ENCODE measurements at places on chromosomes 2 and 18.

DNA sequence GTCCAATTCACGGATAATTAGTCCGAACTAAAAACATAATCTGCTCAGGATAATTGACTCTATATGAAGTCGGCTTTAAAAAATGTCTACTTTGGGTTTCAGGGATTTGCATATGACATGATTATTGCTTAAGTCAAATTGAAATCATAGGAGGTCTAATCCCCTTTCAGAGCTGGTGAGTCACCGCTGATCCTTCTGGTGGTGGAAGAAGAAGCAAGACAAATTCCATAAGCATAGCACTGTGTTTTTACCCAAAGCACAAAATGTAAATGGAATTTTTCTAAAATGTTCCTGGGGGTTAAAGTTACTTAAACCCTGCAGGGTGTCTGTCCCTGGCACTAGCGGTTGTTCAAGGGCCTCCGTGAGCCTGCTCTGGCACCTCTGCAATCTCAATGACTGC is 460.2 kb downstream of the LRATD1 start:
- no peak overlapping the region for H3K27ac ChIP-seq
- no peaks in the 10 kb centered on the region for H3K4me1 ChIP-seq
- H3K4me3 ChIP-seq: no peak overlapping the region
- DNase-seq: no peak
- no peaks in the 10 kb centered on the region for H3K27me3 ChIP-seq

GRCh38 chr2:105814291-105814940 is 69.7 kb downstream of the NCK2 start:
- no peaks in the 10 kb centered on the region for H3K27me3 ChIP-seq
- no peak for DNase-seq
- H3K27ac ChIP-seq: no peak overlapping the region
- peaks cover 27% of the 10 kb centered on the region for H3K4me1 ChIP-seq

GRCh38 chr2:62197011-62197924 is 1.4 kb downstream of the B3GNT2 start:
- H3K36me3 ChIP-seq: no peaks in the 10 kb centered on the region
- no peaks in the 10 kb centered on the region for H3K27me3 ChIP-seq
- H3K27ac ChIP-seq: peak overlapping the region; percentile 91
- peak overlapping the region; percentile 90 for H3K4me3 ChIP-seq

GRCh38 chr2:238722181-238722580 is 125.7 kb upstream of the TWIST2 start:
- no peaks in the 10 kb centered on the region for H3K4me1 ChIP-seq
- H3K36me3 ChIP-seq: no peaks in the 10 kb centered on the region
- no peak overlapping the region for H3K27ac ChIP-seq
- H3K27me3 ChIP-seq: no peaks in the 10 kb centered on the region
- no peak for DNase-seq

GRCh38 chr2:12948961-12949353 is 232.2 kb downstream of the TRIB2 start:
- no peaks in the 10 kb centered on the region for H3K27me3 ChIP-seq
- H3K27ac ChIP-seq: no peak overlapping the region
- no peaks in the 10 kb centered on the region for H3K4me1 ChIP-seq
- DNase-seq: no peak
- no peaks in the 10 kb centered on the region for H3K36me3 ChIP-seq

DNA sequence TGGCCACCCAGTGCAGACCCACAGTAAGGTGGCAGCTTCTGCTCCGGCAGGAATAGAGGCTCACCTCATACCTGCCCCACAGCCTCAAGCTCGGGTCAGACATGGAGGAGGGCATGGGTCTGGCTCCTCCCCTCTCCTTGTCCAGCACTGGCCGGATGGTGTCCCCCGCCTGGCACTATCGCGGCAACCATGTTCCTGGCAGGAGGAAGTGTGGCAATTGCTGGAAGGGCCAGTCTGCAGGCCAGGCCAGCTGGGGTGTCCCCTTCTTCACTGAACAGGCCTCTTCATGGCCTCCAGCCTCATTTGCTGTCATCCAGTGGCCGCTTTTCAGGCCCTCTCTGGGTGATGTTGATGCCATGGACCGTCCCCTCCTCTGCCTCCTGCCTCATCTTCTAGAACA is 41.4 kb upstream of the SMAD7 start:
- H3K27ac ChIP-seq: peak overlapping the region; percentile 72
- no peak overlapping the region for H3K4me3 ChIP-seq
- no peak for DNase-seq
- no peaks in the 10 kb centered on the region for H3K27me3 ChIP-seq
- H3K36me3 ChIP-seq: no peaks in the 10 kb centered on the region

GRCh38 chr2:201949181-201949926 is 84.3 kb upstream of the FZD7 start:
- H3K27ac ChIP-seq: no peak overlapping the region
- no peaks in the 10 kb centered on the region for H3K27me3 ChIP-seq
- no peaks in the 10 kb centered on the region for H3K36me3 ChIP-seq
- H3K4me3 ChIP-seq: no peak overlapping the region
- H3K4me1 ChIP-seq: no peaks in the 10 kb centered on the region

DNA sequence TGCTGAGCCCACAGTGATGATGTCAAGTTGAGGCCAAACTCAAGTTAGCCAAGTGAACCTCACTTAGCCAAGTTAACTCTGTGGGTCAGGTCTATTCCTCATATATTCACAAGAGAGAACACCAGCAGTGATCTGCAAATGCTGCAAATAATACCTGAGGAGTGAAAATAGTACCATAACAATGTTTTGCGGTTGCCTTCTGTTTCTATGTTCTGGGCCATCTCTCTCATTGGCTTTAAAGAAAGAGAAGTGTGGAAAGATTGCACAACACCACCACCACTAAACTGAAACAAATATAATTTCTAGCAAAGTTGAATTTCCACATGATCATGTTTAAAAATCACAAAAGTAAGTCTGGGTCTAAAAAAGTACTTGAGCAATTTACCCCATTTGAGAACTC is 211.1 kb upstream of the GALNT5 start:
- H3K4me1 ChIP-seq: no peaks in the 10 kb centered on the region
- DNase-seq: no peak
- H3K4me3 ChIP-seq: no peak overlapping the region
- no peaks in the 10 kb centered on the region for H3K36me3 ChIP-seq
- H3K27me3 ChIP-seq: no peaks in the 10 kb centered on the region
- no peak overlapping the region for H3K27ac ChIP-seq

GRCh38 chr2:141311430-141311829 is 819.4 kb downstream of the LRP1B start:
- no peak for DNase-seq
- H3K36me3 ChIP-seq: no peaks in the 10 kb centered on the region
- H3K4me1 ChIP-seq: no peaks in the 10 kb centered on the region
- no peak overlapping the region for H3K27ac ChIP-seq
- no peak overlapping the region for H3K4me3 ChIP-seq

DNA sequence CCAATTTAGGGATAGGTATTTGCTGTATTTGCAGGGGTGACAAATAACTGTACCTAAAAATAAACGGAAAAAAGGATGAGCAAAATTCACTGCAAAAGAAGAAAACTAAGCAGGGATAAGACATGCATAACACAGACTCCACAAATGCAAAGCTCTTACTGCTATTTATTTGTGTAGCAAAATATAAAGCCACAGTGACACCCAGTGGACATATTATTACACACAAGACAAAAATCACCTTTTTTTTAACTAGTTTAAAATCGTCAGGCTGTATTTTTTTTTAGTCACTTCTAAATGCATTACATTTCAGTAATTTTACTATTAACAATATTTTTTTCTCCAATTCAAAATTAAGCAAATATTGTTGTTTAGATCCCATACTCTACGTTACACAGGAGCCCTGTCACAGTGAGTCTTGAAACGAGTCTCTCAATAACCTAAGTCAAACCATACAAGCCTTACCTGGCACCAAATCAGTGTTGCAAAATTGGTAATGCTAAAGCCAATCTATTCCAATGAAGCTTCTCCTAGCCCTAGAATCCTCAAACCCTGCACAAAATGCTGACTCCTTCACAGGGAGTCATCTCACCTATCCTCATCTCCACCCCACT is 23.7 kb downstream of the METTL4 start:
- peaks cover 5% of the 10 kb centered on the region for H3K36me3 ChIP-seq
- H3K27ac ChIP-seq: no peak overlapping the region
- H3K27me3 ChIP-seq: no peaks in the 10 kb centered on the region

DNA sequence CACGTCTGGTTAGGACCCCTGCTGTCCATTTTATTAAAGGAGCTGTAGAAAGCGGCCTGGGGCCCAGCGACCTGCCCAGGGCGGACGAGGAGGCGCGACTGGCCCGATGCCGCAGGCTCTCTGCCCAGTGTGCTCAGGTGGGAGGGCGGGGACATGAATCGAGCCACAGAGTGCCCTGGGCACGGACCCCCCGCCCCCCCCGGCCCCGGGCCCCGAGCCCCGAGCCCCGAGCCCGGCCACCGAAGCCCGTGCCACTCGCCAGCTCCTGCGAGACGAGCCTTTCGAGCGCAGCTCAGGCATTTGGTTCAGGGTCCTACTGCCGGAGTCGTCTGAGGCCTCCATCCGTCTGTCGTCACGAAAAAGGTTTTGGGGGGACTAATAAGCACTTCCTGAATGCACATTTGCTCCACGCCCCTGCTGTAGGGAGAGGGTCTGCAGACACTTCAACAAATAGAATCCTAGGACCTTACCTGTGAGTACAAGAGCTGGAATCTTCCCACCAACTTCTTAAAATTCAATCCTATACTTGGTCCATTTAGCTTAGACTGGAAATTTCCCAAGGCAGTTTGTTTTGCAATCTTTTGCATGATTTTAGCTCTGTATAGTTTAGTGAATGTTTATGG is 602 bp upstream of the ADAM17 start:
- no peaks in the 10 kb centered on the region for H3K27me3 ChIP-seq

GRCh38 chr2:34627003-34627402 is 1027.9 kb upstream of the FAM98A start:
- DNase-seq: no peak
- H3K4me3 ChIP-seq: no peak overlapping the region
- no peaks in the 10 kb centered on the region for H3K4me1 ChIP-seq
- H3K27me3 ChIP-seq: no peaks in the 10 kb centered on the region
- no peaks in the 10 kb centered on the region for H3K36me3 ChIP-seq

DNA sequence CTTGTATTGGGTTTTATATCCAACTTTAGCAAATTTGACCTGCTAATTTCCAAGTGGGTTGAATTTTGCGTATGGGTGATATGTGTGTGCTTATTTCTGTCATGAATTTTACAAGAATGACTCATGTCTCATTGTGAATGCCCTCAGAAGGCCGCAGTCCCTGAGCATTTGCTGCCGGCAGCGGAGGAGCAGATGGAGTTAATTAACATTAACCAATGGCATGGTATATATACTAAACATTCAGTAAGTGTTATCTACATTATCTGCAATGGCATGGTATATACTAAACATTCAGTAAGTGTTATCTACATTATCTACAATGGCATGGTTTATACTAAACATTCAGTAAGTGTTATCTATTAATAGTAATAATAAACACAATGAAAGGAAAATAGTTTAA is 90.1 kb downstream of the DOK6 start:
- no peaks in the 10 kb centered on the region for H3K36me3 ChIP-seq
- no peak overlapping the region for H3K4me3 ChIP-seq
- H3K27me3 ChIP-seq: no peaks in the 10 kb centered on the region
- no peaks in the 10 kb centered on the region for H3K4me1 ChIP-seq
- H3K27ac ChIP-seq: no peak overlapping the region
- DNase-seq: no peak

GRCh38 chr2:3503483-3503882 is 15.8 kb downstream of the ADI1 start:
- no peak for DNase-seq
- H3K27me3 ChIP-seq: no peaks in the 10 kb centered on the region
- H3K4me3 ChIP-seq: no peak overlapping the region
- H3K27ac ChIP-seq: no peak overlapping the region
- peaks cover 40% of the 10 kb centered on the region for H3K36me3 ChIP-seq
- no peaks in the 10 kb centered on the region for H3K4me1 ChIP-seq

DNA sequence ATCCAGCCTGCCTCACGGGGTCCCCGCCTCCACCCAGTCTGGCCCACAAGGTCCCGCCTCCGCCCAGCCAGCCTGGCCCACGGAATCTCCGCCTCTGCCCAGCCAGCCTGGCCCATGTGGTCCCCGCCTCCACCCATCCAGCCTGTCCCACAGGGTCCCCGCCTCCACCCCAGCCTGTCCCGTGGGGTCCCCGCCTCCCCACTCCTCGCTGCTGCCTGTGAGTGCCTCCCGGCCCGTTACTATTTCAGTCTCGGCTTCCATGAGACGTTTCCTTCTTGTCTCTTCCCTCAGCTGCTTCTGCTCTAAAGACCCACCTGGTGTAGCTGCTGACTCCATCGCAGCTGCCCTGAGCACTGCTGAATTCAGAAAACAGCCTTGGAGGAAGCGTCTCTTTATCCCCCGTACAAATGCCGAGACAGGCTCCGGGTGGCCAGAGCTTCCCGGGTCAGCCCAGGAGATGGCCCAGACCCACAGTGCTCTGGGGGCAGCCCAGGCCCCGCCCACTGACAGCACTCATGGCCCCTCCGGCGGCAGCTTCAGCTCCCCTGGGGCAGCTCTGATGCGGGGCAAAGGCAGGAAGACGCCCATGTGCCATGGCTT is 69.8 kb downstream of the NFATC1 start:
- no peak overlapping the region for H3K4me3 ChIP-seq
- no peak for DNase-seq
- peaks cover 77% of the 10 kb centered on the region for H3K36me3 ChIP-seq
- H3K4me1 ChIP-seq: no peaks in the 10 kb centered on the region

DNA sequence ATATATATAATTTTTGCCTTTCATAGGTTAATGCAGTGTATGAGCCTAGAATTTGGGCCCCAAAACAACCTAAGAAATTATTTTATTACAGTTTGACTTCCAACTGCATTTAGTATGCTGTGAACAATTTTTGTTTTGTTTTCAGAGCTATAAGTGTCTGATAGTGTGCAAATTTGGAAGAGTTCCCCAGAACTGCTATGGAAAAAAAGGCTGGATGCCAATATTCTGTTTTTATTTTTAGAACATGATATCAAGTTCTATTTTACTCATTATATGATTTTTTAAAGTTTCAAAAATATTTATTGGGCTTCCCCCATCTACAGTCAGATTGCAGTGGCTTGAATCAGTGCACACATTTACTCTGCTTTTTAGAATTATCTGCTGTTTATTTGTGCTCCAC is 42.6 kb downstream of the MRPS9 start:
- DNase-seq: no peak
- H3K27ac ChIP-seq: no peak overlapping the region
- H3K4me3 ChIP-seq: no peak overlapping the region
- peaks cover 2% of the 10 kb centered on the region for H3K36me3 ChIP-seq
- H3K4me1 ChIP-seq: peaks cover 6% of the 10 kb centered on the region
- no peaks in the 10 kb centered on the region for H3K27me3 ChIP-seq

DNA sequence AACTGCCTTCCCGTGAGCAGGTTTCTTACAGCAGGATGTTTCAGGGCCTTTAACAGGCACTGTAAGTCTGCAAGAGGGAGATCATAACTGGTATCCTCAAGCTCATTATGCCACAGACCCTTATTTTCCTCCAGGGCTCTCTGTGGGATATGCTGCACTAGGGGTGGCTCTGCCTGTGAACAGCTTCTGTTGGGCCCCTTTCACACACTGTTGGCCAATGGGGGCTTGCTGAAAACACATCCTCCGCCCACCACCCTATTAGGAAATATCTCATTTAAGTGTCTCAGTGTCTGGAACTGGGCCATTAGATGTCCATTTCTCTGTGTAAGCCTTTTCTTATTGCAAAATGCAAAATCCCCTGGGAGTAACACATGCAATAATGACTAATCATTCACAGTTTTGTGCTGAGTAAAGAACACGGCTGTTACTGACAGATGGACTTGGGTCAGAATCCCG is 414.3 kb upstream of the HS6ST1 start:
- no peaks in the 10 kb centered on the region for H3K36me3 ChIP-seq
- no peak overlapping the region for H3K4me3 ChIP-seq
- no peak for DNase-seq
- H3K27me3 ChIP-seq: no peaks in the 10 kb centered on the region
- H3K27ac ChIP-seq: no peak overlapping the region

- DNase-seq: no peak
- no peaks in the 10 kb centered on the region for H3K27me3 ChIP-seq
- H3K27ac ChIP-seq: no peak overlapping the region
- no peaks in the 10 kb centered on the region for H3K4me1 ChIP-seq
- no peak overlapping the region for H3K4me3 ChIP-seq
Measured at GRCh38 chr2:58156780-58157179, 84.3 kb downstream of the FANCL start.

Measured in ascending aorta (tissue), 2 donors.